ENCODE measurements at places on chromosomes 6 and 20.

DNA sequence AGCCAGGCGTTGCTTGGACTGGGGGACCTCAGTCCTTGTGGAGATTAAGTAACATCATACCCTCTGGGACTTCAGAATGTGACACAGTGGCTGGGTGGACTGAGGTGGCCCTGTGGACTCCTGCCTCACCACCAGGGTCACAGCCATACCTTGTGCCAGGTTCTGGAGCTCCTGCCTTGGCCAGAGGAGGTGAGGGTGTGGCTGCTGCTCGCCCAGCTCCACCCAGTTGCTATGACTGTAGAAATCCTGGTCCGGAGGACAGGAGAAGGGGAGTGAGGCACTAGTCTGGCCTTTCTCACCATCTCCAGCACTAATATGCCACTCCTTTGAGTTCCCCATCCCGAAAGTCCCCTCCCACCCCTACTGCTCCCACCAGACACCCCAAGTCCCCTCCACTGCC is 1.9 kb downstream of the VWA7 start:
- DNase-seq: no peak

DNA sequence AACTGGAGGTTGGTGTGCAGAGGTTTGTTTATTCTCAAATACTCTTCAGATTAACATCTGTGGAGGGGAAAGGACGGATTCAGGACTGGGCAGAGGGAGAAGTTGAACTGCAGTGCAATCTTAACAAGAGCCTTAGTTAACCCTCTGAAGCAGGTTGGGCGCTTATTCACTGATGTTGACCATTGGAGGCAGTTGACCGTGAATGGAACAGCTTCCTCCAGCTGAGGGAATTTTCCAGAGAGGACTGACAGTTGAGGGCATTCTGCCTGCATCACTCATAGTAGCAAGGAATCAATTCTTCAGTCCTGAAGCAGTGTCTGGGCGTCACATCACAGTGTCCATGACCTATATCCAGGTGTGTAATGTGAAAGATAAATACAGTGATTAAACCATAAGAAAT is 80.9 kb downstream of the PLCB4 start:
- no peak for DNase-seq

DNA sequence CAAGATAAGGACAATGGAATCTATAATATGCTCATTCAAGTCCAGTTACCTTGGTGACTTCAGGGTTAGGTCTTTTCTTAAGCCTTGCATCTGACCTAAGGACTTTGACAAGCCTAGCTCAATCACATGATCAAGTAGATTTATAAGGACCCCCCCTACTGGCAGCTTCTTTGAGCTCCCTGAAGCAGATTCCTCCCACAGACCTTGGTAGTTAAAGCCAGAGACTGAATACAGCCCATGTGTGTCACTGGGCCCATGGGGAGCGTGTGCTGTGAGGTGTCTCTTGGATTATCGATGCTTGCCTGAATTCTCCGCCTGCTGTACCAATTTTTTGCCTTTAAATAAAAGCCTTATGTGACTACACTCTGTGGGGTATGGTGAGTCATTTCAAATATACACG is 372.7 kb upstream of the RGS17 start:
- no peak for DNase-seq

DNA sequence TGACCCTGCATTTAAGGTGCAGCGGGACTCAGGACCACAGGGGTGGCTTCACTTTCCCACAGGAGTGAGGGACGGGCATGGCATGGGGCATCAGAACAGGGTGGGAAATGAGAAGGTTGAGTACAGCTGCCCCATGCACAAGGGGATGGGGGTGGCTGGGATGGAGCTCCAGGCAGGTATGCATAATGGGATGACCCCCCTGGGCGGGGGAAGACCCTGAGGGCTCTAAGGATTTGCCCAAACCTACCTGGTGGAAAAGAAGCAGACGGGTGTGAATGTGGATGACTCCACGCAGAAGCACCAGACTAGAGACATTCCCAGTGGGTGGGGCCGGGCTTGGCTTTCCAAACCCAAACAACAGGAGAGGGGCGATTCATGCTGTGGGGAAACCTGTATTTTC is 200.3 kb downstream of the SYNDIG1 start:
- no peak for DNase-seq

GRCh38 chr6:28207510-28208110 is 17.5 kb upstream of the ZSCAN9 start:
- DNase-seq: no peak

Data from renal cortex interstitium (tissue), 15 donors.